ENCODE measurements at places on chromosomes 5 and 9.
A peak's percentile ranks its signal among the peaks of the same experiment; 100 is the strongest.

- H3K27ac ChIP-seq, result no peak overlapping the region
- H3K27me3 ChIP-seq, result no peaks in the 10 kb centered on the region
- H3K4me3 ChIP-seq, result no peak overlapping the region
- no peaks in the 10 kb centered on the region for H3K4me1 ChIP-seq
- H3K36me3 ChIP-seq, result no peaks in the 10 kb centered on the region
These were observed 726.0 kb downstream of the DNAH5 start for GRCh38 chr5:13218518-13218917.

DNA sequence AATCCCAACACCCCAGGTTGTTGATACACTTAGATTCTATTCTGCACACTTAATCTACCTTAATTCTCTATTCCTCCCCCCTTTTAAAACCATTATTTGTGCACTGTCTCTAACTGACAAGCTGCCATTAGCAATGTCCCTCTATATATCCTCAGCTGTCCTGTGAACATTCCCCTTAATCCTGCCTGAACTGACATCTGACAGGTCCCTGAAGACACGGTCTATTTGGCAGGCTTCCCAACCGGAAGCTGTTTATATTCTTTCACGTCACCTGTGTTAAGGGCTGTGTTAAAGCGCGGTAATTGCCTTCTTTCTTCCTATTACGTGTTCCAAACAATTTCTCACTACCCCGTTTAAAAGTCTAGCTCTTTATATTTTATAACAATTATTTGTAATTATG is 277.3 kb downstream of the CDH9 start:
- no peaks in the 10 kb centered on the region for H3K27me3 ChIP-seq
- DNase-seq, result no peak
- H3K27ac ChIP-seq, result no peak overlapping the region
- H3K4me1 ChIP-seq, result no peaks in the 10 kb centered on the region
- H3K4me3 ChIP-seq, result no peak overlapping the region

DNA sequence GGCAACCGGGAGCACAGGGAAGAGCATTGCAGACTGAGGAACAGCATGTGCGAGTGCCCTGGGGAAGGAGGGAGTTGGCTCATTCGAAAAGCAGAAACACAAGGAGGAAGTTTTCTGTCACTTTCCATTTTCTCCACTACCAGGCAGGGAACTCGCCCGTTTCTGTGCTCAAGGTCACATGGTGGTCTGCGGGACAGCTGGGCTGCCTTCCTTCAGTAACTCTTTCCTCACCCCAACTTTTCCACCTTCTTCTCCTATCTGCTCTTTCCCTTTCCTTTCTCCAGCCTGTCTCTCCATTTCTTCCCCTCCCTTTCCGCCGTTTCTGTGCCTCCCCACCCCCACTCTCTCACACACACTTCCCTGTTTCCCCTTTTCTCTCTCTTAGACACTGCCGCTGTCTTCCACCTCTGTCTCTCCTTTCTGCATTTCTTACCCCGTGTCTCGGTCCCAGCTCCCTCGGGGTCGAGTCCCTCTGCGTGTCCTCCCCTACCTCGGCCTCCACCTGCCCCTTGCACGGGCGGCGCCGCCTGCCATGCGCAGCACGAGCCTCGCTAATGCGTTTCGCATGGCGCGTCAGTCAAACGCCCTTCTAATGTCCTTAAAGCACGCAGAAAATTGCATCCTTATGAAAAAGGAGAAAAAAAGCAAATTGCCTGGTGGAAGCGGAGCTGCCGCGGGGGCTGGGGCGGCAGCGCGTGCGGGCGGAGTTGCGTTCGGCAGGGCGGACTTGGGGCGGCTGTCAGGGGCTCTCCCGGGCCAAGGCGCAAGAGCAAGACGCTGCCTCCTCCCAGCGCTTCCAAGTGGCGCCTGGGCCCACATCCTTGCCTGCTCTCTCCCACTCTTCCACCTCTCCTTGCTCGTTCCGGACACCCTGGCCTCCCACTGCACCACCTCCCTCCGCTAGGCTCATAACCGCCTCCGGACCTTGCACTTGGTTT is 9.5 kb downstream of the BARX1 start:
- no peaks in the 10 kb centered on the region for H3K4me1 ChIP-seq
- peaks cover 98% of the 10 kb centered on the region for H3K27me3 ChIP-seq
- H3K36me3 ChIP-seq, result no peaks in the 10 kb centered on the region
- H3K4me3 ChIP-seq, result no peak overlapping the region
- DNase-seq, result peak; percentile 28

- peaks cover 2% of the 10 kb centered on the region for H3K36me3 ChIP-seq
- no peaks in the 10 kb centered on the region for H3K4me1 ChIP-seq
- H3K27me3 ChIP-seq, result no peaks in the 10 kb centered on the region
- no peak overlapping the region for H3K4me3 ChIP-seq
- no peak overlapping the region for H3K27ac ChIP-seq
- no peak for DNase-seq
These were observed 19.2 kb downstream of the PPP2CA start for GRCh38 chr5:134206627-134207160.

- no peak overlapping the region for H3K4me3 ChIP-seq
- H3K36me3 ChIP-seq, result no peaks in the 10 kb centered on the region
- no peaks in the 10 kb centered on the region for H3K27me3 ChIP-seq
- H3K4me1 ChIP-seq, result no peaks in the 10 kb centered on the region
These were observed 478.3 kb downstream of the PSAT1 start for GRCh38 chr9:78775211-78775610.

- no peaks in the 10 kb centered on the region for H3K36me3 ChIP-seq
- DNase-seq, result no peak
- peaks cover 2% of the 10 kb centered on the region for H3K27me3 ChIP-seq
- H3K27ac ChIP-seq, result no peak overlapping the region
- H3K4me3 ChIP-seq, result no peak overlapping the region
- no peaks in the 10 kb centered on the region for H3K4me1 ChIP-seq
These were observed 118.7 kb downstream of the DIRAS2 start for GRCh38 chr9:90523958-90524357.

DNA sequence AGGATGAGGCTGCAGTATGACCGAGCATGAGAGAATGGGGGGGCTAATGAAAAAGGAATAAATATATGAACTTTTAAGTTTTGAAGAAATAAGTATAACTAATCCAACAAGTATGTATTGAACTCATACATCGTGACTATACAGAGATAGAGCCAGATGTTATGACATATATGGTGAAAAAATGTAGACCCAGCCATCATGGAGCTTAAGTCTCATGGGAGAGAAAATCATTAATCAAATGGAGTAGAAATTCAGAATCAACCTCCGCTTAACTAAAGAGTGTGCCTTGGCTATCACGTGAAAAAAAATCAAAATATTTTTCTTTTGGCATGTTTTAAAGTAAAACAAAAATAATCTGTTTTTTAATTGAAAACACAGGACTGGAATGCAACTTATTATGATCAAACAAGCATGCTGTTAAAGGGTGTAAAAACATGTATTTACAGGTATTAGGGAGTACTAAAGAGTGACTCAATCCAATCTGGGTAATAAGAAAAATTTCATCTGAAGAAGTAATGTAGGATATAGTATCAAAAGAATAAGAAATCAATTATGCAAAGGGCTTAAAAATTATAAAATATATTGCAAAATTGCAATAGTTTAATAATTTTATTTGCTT is 868.5 kb upstream of the NUDT12 start:
- DNase-seq, result no peak
- H3K4me1 ChIP-seq, result no peaks in the 10 kb centered on the region
- H3K36me3 ChIP-seq, result no peaks in the 10 kb centered on the region
- no peak overlapping the region for H3K27ac ChIP-seq
- H3K27me3 ChIP-seq, result no peaks in the 10 kb centered on the region

- no peaks in the 10 kb centered on the region for H3K36me3 ChIP-seq
- no peaks in the 10 kb centered on the region for H3K27me3 ChIP-seq
- H3K4me3 ChIP-seq, result no peak overlapping the region
- peaks cover 24% of the 10 kb centered on the region for H3K4me1 ChIP-seq
- H3K27ac ChIP-seq, result no peak overlapping the region
These were observed 15.7 kb downstream of the NREP start for GRCh38 chr5:111741278-111741677.

DNA sequence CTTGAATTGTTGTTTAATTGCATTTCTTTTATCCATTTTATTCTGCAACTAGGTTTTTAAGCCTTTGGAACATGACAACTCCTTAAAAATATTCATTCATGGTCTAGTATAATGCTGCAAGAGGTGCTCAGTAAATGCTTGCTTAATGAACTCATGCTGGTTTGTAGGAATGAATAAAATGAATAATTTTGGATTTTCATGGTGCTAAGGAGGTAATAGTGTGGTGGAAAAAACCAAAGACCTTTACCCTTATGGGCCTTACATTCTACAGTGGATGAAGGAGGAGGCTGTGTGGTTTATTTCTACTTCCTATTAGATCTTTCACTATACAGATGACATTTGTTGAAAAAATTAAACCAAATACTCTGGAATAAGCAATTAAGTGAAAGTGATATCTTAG is 43.4 kb downstream of the LRRTM2 start:
- no peak overlapping the region for H3K27ac ChIP-seq
- no peaks in the 10 kb centered on the region for H3K4me1 ChIP-seq
- H3K4me3 ChIP-seq, result no peak overlapping the region

DNA sequence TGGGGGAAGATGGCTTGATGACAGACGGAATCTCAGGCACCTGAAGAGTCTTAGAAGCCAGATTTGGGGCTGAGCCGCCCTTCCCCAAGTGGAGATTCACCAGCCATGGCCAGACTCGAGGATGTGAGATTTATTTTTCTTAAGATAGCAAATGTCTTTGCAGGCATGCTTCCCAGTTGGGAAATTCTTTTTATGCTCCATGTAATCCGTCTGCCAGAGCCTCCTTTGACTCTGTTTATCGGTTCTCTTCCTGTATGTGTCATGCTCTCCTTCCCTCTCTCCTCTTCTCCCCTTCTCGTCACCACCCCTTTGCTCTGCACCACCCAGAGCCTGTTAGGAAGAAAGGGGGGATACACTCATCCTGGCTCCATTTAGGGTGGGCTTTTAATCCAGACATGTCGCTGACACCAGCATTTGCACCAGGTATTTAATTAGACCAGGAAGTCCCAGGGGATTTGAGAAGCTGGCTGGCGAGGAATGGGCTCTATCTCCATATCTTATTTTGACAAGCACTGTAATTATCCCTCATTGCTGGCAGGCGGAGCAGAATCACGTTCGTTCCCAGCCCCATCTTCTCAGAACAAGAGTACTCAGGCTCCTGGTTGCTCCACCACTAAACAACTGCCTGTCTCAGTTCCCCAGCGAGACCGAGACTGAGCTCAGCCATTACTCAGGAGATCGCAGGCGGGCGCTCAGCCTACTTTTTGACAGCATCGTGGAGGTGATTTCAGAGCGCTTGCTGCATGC is 50.9 kb downstream of the KCNIP1 start:
- no peaks in the 10 kb centered on the region for H3K27me3 ChIP-seq
- H3K4me1 ChIP-seq, result no peaks in the 10 kb centered on the region
- H3K4me3 ChIP-seq, result no peak overlapping the region
- no peak overlapping the region for H3K27ac ChIP-seq

DNA sequence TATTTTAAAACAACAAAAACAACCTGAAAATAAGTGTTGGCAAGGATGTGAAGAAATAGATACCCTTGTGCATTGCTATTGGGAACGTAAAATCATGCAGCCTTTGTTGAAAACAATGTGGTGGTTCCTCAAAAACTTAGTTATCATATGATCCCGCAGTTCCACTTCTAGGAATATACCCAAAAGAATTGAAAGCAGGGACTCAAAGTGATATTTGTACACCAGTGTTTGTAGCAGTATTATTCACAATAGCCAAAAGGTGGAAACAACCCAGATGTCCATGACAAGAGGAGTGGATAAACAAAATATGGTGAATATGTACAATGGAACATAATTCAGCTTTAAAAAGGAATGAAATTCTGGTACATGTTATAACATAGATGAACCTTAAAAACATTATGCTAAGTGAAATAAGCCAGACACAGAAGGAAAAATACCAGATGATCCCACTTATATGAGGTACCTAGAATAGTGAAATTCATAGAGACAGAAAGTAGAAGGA is 29.0 kb downstream of the IRF1 start:
- no peak overlapping the region for H3K4me3 ChIP-seq
- peaks cover 92% of the 10 kb centered on the region for H3K4me1 ChIP-seq
- no peak for DNase-seq
- H3K36me3 ChIP-seq, result peaks cover 39% of the 10 kb centered on the region
- H3K27ac ChIP-seq, result peak overlapping the region; percentile 84

- H3K4me1 ChIP-seq, result no peaks in the 10 kb centered on the region
- H3K27me3 ChIP-seq, result no peaks in the 10 kb centered on the region
- no peak overlapping the region for H3K4me3 ChIP-seq
- H3K27ac ChIP-seq, result no peak overlapping the region
- no peak for DNase-seq
- H3K36me3 ChIP-seq, result no peaks in the 10 kb centered on the region
These were observed 20.1 kb downstream of the PCSK1 start for GRCh38 chr5:96412868-96413449.

DNA sequence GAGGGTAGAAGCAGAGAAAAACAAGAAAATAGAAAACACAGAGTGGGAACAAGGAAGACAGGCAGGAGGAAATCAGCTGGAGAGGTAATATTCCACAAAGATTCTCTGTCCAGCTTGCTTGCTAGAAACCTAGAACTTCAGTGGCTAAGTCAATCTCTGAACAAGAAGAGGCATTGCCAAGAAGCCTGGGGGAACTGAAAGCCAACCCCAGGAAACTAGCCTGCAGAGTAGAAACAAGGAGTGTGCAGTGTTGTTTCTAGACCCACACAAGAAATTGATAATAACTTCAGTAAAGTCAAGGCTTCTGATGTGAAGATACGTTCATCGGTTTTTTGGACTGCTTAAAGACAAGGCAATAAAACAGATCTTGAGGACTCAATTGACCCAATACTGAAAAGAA is 234.5 kb upstream of the MAP3K1 start:
- no peaks in the 10 kb centered on the region for H3K36me3 ChIP-seq
- DNase-seq, result no peak
- H3K27ac ChIP-seq, result no peak overlapping the region

- DNase-seq, result peak; percentile 75
- H3K4me1 ChIP-seq, result no peaks in the 10 kb centered on the region
- H3K27ac ChIP-seq, result no peak overlapping the region
These were observed 46.3 kb downstream of the PTCD2 start for GRCh38 chr5:72366324-72366976.

DNA sequence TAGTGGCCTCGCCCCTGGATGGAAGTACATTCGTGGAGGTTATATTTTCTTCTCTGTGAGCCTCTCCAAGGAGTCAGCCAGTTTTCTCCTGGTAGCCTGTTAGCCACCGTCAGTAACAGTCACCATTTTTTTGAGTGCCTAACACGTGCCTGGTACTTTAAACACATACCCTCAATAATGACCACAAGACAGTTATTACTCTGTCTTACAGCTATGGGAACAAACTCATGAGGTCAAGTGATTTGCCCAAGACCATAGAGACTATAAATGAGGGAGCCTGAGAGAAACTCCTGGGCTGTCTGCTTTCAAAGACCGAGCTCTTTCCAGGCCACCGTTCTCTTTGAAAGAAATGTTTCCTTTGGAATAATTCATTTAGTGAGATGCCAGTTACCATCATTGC is 90.4 kb downstream of the PALM2AKAP2 start:
- no peak overlapping the region for H3K27ac ChIP-seq
- peaks cover 2% of the 10 kb centered on the region for H3K27me3 ChIP-seq
- no peak overlapping the region for H3K4me3 ChIP-seq
- H3K4me1 ChIP-seq, result no peaks in the 10 kb centered on the region

- H3K36me3 ChIP-seq, result no peaks in the 10 kb centered on the region
- no peak overlapping the region for H3K4me3 ChIP-seq
- DNase-seq, result peak; percentile 52
- H3K4me1 ChIP-seq, result peaks cover 9% of the 10 kb centered on the region
- H3K27me3 ChIP-seq, result no peaks in the 10 kb centered on the region
These were observed 92.8 kb upstream of the PITX1 start for GRCh38 chr5:135126688-135127438.

All from small intestine (tissue), 16 donors.